Forelimb muscle (tissue), 1 donor: ENCODE measurements at places on chromosomes 11 and 22. TPM values are rescaled to one million over a fixed set of nuclear protein-coding genes. Genes with fewer than 3 reads are reported as not detected.

GRCh38 chr11:92424281-92424680, 199.7 kb downstream of the FAT3 start:
- no peak for DNase-seq

DNA sequence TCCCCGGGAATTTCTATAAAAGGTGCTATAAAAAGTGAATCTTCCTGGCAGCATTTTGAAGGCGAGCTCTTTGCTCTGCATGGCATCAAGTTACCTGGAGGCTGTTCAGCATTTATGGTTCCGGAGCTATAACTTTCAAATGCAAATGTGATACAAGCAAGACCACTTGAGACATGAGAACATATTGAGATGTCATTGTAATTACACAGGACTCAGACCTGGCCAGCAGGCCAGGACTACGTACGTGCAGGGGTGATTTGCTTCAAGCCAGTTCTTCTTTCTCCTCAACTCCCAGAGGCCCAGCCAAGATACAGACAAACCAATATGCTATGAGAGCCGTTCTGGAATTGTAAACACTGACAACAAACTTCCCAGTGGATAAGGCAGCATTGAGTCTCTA, 227.4 kb upstream of the FAT3 start:
- no peak for DNase-seq

DNA sequence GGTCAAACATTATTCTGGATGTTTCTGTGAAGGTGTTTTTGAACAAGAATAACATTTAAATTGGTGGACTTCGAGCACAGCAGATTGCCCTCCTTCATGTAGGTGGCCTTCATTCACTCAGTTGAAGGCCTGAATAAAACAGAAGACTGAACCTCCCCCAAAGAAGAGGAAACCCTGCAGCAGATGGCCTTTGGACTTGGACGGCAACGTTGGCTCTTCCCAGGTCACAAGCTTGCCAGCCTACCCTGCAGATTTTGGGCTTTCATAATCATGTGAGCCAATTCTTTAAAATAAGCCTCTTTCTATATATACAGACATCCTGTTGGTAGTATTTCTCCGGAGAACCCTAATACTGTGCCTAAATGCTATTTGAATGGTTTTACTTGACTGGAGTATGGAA, 432.2 kb upstream of the NARS2 start:
- DNase-seq: no peak

DNA sequence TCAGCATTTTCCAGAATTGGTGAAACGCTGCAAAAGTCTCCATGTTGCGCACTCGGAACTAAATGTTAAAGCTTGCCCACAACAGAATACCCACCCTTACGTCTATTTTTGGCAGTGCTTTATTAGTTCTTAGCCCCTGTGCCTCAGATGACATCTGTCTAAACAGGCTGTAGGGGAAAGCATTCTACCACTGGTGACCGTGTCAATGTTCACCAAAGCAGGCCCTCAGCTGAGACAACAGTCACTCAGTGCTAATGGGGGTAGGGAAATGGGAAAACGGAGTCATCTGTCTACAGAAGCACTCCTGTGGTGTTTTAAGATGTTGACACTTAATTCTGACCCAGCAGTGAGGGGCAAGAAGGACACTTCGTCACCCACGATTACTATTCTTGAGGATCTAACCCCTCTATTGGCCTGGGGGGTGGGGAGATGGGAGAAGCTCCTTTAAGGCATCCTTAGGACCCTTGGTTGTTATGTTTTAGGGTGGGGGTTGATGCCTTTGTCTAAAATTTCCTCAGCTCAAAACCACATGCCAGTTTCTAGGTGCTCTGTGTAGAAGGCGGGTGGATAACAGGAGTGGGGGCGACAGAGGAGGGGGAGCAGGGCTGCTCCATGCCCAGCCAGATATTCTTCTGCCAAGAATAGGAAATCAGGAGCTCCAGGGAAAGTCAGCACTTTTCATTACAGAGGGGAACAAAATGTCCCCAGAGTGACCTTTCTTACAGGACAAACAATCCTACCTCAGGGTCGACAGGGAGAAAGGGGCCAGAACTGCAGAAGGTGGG, 15.6 kb upstream of the MFRP start:
- no peak for DNase-seq

- DNase-seq: no peak
Measured at GRCh38 chr11:27388869-27389268, 25.9 kb upstream of the CCDC34 start.

Gene DBX1
- 5.3 TPM for polyA plus RNA-seq

Gene RTN4RL2
- 37.2 TPM for polyA plus RNA-seq
